ENCODE measurements at places on chromosomes 6 and 20. TPM values are rescaled to one million over a fixed set of nuclear protein-coding genes. Genes with fewer than 3 reads are reported as not detected.

DNA sequence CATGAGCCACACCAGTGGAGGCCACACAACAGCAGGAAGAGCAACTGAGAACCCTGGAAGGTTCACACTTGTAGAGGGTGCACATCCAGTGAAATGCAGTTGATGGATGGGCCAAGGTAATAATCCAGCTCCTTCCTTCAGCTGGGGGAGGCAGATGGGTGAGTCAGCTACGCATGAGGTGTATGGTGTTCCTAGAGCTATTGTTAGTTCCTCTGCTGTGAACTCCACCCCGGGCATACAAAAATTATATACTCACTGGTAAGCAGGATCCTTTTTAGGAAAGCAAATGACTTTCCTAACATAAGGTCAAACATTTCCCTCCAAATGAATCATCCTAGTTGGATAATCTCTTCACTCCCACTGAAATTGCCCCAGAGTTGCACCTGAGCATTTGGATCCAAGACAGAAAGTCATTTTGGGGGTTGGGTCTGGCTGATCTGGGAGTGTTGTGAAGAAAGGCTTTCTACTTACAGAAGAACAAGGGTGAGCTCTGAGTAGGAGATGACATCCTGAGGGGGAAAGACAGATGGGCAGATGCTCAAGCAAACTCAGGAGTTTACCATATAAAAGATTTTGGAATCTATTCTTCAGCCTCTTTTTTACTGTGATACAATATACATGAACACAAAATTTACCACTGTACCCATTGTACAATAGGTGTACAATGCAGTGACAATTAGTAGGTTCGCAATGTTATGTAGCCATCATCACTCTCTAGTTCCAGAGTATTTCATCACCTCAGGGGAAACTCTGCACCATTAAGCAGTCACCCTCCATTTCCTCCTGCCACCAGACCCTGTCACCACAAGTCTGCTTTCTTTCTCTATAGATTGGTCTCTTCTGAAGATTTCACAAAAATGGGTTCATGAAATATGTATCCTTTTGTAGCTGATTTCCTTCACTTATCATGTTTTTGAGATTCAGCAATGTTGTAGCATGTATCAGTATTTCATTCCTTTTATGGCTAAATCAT is 11.1 kb downstream of the HLA-F start:
- no peaks in the 10 kb centered on the region for H3K4me1 ChIP-seq
- no peaks in the 10 kb centered on the region for H3K36me3 ChIP-seq
- no peak overlapping the region for H3K27ac ChIP-seq
- DNase-seq, result no peak
- no peaks in the 10 kb centered on the region for H3K27me3 ChIP-seq

DNA sequence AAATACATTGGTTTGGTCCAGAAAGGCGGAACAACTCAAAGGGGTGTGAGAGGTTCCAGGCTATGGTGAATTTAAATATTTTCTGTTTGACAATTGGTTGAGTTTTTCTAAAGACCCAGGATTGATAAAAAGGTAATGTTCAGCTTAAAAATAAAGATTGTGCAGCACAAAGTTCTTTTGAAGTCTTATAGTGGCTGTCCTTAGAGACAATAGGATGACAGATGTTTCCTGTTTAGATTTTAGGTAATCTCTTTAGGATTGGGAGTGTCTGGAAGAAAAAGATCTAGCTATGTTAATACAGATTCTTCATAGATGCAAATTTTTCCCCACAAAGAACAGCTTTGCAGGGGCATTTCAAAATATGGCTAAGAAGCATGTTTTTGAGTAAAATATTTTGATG is 119.7 kb downstream of the GRIK2 start:
- no peak for DNase-seq
- no peak overlapping the region for H3K4me3 ChIP-seq
- H3K4me1 ChIP-seq, result no peaks in the 10 kb centered on the region
- H3K36me3 ChIP-seq, result no peaks in the 10 kb centered on the region
- no peak overlapping the region for H3K27ac ChIP-seq
- no peaks in the 10 kb centered on the region for H3K27me3 ChIP-seq

DNA sequence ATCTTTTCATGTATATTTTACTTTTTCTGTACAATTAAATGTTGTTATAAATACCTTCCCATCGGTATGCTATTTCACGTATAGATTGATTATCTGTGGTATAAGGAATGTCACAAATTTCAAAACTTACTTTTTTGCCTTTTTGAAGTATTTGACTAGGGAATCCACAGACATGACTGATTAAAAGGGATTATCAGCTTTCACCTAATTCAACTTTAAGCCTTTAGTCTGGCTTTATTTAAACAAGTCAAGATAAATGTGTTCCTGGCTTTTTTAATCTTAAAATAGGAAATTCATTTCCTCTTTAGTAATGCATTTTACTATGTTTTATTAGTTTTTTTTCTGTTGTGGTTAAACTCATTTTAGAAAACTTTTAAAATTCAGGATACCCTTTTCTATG is 160.0 kb downstream of the MACROD2 start:
- H3K4me1 ChIP-seq, result no peaks in the 10 kb centered on the region
- no peaks in the 10 kb centered on the region for H3K36me3 ChIP-seq
- no peak for DNase-seq
- no peak overlapping the region for H3K27ac ChIP-seq
- H3K4me3 ChIP-seq, result no peak overlapping the region

DNA sequence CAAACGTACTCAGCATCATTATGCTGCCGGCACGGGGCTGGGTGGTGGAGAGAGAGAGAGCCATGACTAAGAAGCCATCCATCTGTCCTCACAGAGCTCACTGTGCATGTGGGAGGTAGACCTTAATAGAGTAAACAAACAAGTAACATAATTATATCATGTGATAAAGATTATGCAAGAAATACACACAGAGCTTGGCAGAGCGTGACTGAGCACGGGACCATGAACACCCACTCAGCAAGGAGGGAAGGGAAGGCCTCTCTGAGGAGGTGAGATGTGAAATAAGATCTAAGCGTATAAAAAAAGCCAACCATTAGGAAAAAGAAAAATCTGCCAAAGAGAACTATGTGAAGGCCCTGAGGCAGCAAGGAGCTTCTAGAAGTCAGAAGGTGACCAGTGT is 207.5 kb downstream of the PTPRT start:
- H3K27me3 ChIP-seq, result no peaks in the 10 kb centered on the region
- H3K4me1 ChIP-seq, result no peaks in the 10 kb centered on the region
- DNase-seq, result no peak

- H3K27ac ChIP-seq, result no peak overlapping the region
- no peaks in the 10 kb centered on the region for H3K27me3 ChIP-seq
- DNase-seq, result no peak
- no peak overlapping the region for H3K4me3 ChIP-seq
- H3K4me1 ChIP-seq, result no peaks in the 10 kb centered on the region
Measured at GRCh38 chr6:33952016-33952415, 148.2 kb upstream of the MLN start.

The THEMIS gene
- not detected for total RNA-seq
